ENCODE measurements at places on chromosomes 2 and 18.

DNA sequence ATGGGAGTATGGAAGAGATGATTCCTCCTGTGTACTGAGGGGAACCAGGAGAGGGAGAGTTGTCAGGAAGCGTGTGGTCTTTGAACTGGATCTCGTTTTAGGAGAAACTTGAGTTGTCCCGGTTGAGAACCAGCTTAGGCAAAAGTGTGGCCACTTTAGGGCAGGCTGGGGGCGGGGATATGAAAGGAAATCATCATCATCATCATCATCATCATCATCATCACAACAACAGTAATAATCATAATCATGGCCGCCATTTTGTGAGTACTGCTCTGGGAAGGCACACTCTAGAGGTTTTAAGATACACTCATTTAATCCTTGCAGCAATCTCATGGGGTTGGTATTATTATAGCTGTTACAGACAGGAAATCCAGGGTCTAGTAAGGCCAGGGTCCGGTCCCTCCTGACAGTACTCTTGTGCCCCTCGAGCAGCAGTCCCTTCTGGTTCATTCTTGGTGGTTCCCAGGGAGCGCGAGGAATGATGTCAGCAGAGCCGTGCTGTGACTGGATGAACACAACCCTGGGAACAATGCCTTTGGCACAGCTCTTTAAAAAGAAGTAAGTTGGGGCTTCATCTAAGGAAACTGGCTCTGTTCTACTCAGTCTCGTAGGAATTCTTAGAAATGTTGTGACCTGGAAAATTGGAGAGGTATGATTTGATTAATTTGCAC, 33.8 kb downstream of the PARD3B start:
- no peak for DNase-seq

DNA sequence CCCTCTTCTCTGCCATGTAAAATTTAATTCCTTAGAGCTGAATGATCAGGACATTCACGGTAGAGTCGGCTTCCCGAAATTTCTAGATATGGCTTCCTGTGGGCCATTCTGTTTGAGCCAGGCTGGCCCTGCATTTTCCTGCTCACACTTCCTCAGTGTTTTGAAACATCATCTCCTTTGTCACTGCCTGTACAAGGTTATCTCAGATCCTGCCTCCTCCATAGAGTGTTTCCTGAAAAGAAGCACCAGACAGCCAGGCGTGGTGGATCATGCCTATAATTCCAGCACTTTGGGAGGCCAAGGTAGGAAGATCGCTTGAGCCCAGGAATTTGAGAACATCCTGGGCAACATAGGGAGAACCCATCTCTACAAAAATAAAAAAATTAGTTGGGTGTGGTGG, 43.6 kb downstream of the GRHL1 start:
- no peak for DNase-seq

GRCh38 chr18:3710712-3711301, 260.8 kb downstream of the TGIF1 start:
- no peak for DNase-seq

GRCh38 chr2:179442206-179442605, 177.6 kb upstream of the SESTD1 start:
- no peak for DNase-seq

GRCh38 chr2:17162713-17163112, 355.5 kb downstream of the RAD51AP2 start:
- no peak for DNase-seq

DNA sequence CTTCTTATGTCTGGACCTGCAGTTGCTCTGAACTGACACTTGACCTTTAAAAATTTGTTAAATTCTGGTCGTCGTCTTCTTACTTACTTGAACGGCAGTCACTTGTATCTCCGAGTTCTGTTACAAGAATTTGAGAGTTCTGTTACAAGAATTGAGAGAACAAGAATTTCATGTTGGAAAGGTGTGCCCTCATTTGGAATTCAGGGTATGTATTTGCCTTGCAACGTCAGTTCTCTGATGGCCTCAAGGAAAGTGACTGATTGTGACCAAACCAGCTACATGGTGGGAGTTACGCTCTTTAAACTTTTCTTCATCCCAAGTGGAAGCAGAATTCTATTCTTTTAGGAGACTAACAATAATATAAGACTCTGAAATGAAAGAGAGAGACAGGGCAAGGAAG, 320.0 kb upstream of the TRIB2 start:
- DNase-seq: no peak

GRCh38 chr18:8050616-8051329, 483.7 kb downstream of the PTPRM start:
- no peak for DNase-seq

- DNase-seq: no peak
Measured at GRCh38 chr18:22674272-22674671, 256.6 kb upstream of the CTAGE1 start.

DNA sequence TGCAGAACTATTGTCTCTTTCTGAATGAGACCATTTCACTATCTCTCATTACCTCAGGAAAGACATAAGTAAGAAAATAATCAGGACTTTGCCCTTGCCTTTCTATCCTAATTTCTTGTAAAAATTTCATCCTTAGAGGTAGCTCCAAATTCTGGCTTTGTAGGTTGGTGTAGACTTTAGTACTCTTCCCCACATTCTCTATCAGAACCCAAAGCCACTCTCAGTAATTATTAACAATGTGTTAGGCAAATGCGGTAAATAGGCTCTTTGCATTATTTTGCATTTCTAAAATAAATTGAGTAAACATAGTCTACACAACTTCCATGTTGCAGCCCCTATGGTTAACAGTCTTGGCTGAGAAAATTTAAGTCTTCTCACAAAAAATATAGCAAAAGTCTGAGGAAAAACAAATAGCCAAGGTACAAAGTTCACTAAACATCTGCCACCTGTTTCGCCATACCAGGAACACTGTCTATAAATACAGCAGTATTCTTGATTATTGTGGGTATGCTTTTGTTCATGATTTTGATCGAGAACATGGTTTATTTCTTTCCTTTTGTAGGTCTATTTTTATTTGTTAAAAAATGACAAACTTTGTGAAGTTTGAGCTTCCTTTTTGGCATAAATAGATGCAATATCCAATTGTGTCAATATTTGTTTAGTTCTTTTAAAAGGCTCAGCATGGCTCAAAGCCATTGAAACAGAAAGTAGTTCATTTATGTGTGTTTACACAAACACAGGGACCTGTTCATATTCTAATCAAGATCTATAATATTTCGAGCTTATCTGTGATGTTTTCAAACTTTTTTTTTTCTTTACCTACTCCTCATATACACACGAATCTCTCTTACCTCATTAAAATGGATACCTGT, 1061.5 kb downstream of the CNTNAP5 start:
- DNase-seq: no peak

DNA sequence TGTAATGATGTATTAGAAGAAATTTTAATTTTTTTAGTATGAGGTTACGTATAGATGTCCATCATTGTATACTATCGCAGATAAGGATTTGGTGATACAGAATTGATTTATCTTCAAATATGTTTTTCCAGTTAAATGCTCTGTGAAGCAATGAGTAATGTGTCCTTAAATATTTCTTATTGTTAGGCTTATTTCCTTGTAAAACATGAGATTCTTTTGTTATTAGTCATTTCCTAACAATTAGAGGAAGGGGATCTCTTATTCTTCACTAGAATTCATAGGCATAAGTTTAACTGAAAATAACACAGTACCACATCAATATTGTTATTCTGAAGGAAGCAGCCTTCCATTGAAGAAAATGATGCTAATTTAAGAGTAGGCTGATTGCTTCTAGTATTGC, 15.5 kb upstream of the OTX1 start:
- DNase-seq: no peak

DNA sequence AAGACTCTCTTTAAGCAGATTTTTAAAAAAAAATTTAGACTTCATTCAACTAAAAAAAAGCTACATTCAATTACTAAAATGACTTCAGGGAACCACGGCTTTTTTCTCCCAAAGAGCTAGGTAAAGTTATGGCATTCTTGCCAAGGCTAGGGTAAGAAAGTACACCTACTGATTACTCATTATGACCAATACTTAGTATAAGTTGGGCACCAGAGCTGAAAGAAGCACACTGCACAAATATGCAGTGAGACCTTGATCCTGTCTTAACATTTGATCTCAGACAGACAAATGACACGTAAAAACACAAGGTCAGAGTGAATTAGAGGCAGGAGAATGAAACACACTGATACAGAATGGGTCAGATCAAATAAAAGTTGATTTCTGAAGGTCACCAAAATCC, 88.7 kb downstream of the THADA start:
- DNase-seq: no peak

GRCh38 chr2:28034696-28035095, 144.2 kb downstream of the BABAM2 start:
- no peak for DNase-seq

DNA sequence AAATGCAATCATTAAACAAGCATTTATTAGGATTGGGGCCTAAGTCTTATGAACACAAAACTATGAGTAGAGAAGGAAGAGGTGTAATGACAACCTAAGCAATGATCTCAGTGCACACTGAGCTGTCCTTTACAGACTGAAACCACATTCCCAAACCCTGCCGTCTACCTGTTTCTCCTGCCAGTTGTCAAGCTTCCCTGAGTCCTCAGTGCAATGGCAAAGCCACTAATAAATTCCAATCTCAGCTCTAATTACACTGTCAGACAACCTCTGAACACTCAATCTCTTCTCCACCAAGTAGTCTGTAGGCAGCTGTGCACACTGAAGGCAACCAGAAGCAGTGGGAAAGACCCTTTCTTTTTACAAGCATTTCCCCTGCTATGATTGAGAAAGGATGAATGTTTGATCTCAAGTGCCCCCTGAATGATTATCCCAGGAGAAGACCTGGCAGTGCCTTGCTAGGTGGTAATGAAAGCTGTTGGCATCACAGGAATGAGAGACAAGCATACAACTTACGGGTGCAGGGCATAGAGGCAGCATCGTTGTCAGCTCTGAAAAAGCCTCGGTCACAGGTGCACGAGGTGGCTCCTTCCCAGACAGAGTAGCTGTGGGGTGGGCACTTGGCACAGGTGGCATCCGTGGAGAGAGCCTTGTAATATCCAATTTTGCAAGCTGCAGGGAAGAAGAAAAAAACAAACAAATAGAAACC, 71.4 kb downstream of the EPHA4 start:
- no peak for DNase-seq

GRCh38 chr2:235832941-235833340, 335.2 kb downstream of the GBX2 start:
- DNase-seq: no peak

DNA sequence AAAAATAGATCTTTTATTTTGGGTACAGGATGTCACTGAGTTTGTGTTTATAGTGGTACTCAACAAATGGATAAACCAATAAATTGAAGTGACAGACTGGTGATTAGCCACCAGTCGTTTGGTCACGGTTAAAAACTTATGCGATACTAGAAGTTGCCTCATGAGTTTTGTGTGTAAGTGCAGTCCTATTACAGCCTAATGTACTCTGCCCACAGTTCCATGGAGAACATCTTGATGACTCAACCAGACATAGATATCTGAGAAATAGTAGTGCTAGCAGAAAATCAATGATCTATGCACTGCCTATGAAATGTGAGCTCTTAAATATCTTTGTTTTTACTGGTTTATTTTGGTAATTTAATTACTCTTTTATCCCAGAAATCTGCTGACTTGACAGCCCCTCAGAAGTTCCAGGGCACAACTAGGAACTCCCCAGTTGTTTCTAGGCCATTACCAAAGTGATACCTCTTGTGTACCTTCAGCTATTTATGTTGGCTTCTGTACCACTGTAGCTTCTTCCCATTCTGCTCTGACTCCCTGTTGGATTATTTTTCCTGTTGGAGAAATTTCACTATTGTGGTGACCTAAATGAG, 209.1 kb upstream of the KCNJ3 start:
- DNase-seq: no peak

GRCh38 chr2:28257182-28257581, 135.5 kb upstream of the FOSL2 start:
- no peak for DNase-seq

DNA sequence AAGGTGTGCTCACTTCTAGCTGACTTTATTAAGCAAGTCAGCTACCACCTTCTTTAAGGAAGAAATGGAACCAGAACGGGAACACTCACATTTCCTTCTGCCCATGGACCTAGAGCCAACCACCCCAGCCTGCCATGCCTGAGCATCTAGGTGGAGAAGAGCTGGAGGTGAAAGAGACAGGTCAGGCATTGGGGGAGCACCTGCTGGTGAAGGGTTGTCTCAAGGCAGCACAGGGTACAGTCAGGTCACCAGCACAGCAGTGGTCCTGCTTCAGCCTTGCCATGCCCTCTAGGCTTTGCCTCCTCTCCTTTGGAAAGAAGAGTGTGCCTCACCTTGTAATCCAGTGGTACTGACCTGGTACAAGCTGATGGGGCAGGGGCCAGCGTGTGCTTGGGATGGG, 107.9 kb downstream of the KCNF1 start:
- DNase-seq: no peak

DNA sequence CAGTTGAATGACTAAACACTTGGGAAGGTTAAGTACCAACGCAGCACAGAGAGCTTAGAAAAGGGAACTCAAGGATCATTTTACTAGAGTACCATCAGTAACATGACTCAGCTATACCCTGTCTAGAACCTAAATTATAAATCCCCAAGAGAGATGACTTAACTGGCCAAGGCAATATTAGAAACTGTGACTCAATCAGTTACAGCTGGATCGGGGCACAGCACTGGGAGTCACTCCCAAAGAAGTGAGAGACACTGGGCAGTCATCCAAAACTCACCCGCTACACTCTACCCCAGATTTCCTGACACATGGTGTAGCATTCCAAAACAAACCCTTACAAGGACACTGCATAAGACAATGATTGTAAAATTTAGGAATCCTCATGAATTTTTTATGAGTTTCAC, 17.7 kb downstream of the IWS1 start:
- DNase-seq: no peak

GRCh38 chr2:172488556-172488955, 61.2 kb downstream of the ITGA6 start:
- DNase-seq: no peak

DNA sequence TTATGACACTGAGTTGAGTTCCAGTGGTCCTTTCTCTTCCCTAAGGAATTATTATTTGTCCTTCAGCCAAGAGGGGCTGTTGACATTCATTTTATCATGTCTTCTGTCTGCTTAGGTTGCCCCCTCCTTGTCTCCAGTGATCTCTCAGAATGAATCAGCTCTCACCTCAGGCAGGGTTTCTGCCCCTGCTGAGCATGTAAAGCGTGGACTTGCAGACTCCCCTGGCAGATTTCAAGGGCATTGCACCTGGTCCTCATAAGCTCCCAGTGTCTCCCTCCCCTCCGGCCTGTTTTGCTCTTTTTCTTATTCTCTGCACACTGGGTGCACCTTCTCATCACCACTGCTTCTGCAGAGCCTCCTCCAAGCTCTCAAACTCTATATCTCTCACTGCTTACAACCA, 188.4 kb downstream of the KCNS3 start:
- no peak for DNase-seq

GRCh38 chr2:196233021-196233804, 61.8 kb upstream of the STK17B start:
- DNase-seq: no peak

DNA sequence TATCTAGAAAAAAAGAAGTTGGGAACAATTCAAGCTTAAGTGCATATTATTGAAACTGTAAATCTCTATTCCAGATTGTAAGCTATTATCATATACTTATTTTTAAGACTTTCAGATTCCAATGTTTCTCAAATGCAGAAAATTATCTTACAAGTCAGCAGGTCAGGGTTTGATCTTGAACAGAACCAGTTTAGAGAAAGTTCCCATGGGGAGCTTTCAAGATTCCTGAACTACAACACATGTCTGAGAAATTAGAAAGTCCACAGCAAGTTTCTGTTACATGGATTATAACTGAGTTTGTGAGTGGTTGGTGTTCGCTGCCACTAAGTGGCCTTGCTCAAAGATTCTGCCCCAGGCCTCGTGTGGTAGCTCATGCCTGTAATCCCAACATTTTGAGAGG, 31.6 kb upstream of the SP3 start:
- no peak for DNase-seq

GRCh38 chr2:15159751-15160177, 401.4 kb downstream of the NBAS start:
- no peak for DNase-seq

All from activated gamma-delta T cell (primary cell).